ENCODE measurements at places on chromosomes 12 and 14.

- DNase-seq, result no peak
Measured at GRCh38 chr14:34554540-34555250, 15.2 kb upstream of the EAPP start.

DNA sequence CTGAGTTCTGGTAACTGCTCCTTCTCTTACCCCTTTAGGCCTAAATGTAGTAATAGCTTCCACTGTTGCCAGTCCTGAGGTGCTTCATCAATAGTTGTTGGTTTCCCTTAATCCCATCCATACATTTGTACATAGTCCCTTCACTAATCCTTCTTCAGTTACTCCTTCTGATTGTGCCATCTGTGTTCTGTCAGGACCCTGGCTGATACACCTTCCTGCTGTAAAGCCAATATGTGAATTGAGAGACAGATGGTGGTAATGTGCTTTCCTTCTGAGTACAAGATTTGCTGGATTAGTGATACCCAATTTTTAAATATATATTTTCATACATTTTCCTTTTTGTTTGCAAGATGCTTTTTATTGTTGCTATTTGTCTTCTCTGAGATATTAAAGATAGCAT is 66.4 kb downstream of the OTOGL start:
- DNase-seq, result no peak

- DNase-seq, result no peak
Measured at GRCh38 chr12:22578328-22578727, 34.0 kb upstream of the C2CD5 start.

GRCh38 chr14:89491711-89492381 is 74.8 kb upstream of the FOXN3 start:
- DNase-seq, result no peak

- no peak for DNase-seq
Measured at GRCh38 chr14:75960231-75960630, 21.6 kb downstream of the TGFB3 start.
